ENCODE measurements at places on chromosomes 7 and 10.
A peak's percentile ranks its signal among the peaks of the same experiment; 100 is the strongest.

DNA sequence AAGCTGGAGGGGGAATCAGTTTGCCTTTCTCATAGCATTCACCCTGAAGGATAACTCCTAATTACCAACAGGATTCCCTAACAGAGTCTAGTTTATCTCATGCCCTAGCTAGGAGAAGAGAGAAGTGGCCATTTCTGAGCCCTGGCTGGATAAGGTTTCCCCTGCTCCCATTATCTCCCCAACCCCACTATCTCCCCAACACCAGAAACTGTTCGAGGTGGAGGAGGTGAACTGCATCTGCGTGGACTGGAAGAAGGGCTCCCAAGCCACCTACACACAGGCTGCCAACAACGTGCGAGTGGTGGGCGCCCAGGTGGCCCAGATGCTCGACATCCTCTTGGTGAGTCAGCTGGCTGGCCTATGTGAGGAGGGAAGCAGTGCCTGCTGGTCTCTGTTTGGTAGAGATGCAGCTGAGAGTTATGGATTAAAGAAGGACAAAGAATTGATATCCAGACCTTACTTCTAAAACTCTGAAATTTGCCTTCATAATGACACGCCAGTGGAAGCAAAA is 3.8 kb downstream of the PNLIPRP1 start:
- no peak for DNase-seq

- no peak for DNase-seq
Observed at GRCh38 chr7:93262535-93262934, 30.4 kb downstream of the VPS50 start.

DNA sequence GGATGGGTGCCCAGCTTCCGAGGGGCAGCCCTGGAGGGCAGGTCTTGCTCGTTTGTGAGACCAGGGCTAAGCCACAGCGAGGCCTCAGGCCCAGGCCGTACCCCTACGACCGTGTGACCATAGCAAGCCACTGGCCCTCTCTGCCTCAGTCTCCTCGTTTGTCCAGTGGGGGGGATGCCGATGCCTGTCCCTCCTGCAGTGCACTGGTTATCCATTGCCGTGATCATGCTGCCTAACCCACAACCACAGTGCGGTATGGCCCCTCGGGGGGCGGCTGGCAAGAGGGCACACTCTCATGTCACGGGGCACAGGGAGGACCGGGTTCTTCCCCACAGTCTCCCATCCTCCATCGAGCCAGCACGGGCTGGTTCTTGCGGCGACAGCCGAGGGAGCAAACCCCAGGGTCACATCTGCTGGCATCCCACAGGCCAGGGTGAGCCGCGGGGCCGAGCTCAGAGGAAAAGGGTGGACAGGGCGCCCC is 80.5 kb downstream of the ELFN1 start:
- no peak for DNase-seq

DNA sequence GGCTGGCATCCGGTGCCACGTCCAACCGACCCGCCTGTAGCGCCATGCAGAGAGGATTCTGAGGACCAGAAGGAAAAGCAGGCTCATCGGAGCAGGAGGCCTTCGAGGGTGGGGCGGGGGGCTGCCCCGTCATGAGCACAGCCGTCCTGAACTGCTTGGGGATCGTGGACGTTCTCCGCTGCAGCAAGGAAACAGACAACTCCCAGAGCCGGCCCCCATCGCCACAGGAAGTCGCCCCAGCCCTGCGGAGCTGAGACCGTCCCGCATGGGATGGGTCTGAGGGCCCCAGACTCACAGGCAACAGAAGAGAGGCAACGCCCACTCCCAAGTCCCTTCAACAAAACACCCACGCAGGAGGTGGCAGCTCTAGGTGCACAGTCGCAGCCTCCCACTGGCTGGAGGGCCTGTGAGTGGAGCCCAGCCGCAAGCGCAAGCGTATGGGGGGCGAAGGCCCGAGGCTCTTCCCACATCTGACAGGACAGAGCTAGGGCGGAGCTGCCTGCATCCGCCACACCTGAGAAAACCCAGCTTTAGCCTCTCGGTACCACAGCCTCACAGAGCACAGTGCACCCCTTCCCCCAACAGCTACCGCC is 64.7 kb upstream of the TNRC18 start:
- no peak for DNase-seq

DNA sequence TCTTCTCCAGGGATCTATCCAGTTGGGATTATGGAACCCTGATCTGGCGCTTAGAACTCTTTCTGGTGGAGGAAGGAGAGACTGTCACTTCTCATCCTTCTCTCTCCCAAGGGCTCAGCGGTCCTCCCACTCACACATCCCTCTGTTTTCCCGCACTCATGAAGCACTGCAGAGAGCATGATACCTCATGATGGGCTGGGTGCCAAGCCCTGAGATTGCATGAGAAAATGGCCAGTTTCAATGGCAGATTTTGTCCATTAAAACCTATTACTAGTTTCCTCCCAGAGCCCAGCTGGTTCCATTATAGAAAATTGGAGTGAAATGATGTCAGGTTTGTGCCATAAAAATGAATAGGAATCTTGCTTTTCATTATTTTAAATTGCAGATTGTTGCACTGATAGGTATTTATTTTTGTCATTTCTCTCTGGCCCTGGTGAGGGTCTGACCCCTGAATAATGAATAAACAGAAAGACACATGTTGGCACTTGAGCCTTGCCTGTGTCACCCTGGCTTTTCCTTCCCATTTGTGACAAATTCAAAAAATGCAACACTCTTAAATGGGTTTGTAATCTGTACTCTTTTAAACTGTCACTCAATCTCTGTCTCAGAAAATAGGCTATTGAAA is 1151.1 kb downstream of the TYW1 start:
- no peak for DNase-seq

DNA sequence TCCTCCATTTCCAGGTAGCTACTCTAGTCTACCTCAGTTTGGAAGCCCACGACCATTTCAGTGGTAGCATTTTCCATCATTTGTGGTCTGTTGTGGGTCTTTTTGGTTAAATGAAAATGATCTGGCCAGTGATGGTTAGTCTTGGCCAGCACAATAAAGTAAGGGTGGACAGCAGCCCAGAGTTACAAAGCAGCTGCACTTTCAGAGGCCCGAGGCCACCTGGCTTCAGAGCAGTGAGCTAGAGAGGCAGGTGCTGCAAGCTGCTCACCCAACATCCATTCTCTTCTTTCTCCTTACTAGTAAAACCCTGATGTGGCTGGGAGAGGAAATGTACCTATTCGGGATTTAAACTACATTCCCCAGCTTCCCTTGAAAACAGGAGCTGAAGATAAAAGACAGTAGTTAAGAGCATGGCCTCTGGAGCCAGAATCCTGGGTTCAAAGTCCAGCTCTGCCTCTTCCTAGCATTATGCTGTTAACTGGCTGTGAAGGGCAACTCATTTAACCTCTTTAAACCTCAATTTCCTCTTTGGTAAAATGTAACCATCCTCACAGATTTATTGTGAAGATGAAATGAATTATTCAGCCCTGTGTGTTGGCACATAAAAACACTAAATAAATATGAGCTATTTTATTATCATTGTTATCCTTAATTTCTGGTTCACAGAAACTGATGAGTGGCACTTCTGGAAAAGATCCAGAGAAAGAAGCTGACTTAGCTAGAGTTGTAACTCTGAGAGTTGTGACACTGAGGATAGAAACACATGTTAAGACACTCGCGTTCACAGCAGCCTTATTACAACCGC is 517.4 kb downstream of the PARD3 start:
- no peak for DNase-seq

- DNase-seq = no peak
Observed at GRCh38 chr10:53453196-53453595, 680.6 kb upstream of the MBL2 start.

DNA sequence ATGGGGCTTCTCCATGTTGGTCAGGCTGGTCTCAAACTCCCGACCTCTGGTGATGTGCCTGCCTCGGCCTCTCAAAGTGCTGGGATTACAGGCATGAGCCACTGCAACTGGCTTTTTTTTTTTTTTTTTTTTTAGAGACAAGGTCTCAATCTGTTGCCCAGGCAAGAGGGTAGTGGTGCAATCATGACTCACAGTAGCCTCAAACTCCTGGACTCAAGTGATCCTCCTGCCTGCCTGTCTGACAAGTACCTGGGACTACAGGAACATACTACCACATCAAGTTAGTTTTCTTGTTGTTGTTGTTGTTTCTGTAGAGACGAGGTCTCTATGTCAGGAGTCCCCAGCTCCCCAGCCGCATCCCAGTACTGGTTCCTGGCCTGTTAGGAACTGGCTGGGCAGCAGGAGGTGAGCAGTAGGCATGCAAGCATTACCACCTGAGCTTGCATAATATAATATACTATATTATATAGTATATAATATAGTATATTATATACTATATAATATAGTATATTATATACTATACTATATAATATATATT is 55.7 kb downstream of the TPK1 start:
- DNase-seq = no peak

GRCh38 chr7:141704112-141704511 is 2.1 kb upstream of the DENND11 start:
- no peak for DNase-seq

DNA sequence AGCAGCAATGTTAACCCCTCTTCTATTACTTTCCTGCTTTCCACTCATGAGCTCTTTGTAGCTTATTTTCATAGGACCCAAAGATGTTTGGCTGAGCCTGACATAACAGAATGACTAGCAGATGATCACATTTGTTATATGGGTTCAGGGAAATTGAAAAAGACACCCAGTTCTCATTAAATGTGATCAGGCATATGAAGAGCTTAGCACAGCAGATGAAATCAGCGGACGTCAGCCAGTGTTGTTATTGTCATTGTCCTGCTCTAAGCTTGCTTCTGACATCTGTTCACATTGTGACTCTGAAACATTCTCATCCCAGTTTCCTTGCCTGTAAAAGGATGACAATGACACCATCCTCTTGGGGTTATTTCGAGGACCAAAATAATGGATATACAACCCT is 43.5 kb downstream of the FAM241B start:
- DNase-seq = no peak

- peak; percentile 27 for DNase-seq
Observed at GRCh38 chr7:121329191-121330052, 622 bp downstream of the WNT16 start.

DNA sequence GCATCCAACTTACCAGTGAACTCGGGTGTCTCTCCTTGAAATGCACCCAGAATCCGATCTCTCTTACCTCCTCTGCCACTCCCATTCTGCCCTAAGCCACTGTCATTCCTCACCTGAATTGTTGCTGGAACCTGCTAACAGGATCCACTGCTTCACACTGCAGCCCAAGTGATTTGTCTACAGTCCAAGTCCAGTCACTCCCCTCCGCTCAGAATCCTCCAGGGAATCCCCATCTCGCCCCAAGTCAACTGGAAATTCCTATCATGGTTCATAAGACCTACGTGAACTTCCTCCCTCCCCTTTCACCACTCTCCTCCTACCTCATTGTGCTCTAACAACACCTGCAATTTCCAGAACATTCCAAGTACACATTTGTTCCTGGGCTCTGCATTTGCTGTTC is 91.3 kb downstream of the SCRN1 start:
- no peak for DNase-seq

DNA sequence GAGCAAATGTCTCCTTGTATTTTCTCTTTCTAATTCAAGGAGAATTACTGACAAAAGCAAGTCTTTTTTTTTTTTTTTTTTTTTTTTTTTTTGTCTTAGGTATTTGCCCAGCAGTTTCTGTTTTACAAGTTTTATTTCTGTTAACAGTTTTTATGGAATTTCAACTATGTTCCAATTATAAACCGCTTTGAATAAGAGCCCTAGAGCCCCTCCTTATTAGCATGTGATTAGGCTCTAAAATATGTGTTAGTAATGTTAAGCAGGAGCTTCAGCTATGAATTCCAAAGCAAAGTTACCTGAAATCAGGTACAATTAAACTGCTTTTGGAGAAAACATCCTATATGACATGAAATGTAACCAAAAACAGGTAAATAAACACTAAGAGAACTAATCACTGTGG is 997.0 kb upstream of the POT1 start:
- DNase-seq = no peak

- no peak for DNase-seq
Observed at GRCh38 chr10:117226813-117227451, 14.0 kb upstream of the SLC18A2 start.

DNA sequence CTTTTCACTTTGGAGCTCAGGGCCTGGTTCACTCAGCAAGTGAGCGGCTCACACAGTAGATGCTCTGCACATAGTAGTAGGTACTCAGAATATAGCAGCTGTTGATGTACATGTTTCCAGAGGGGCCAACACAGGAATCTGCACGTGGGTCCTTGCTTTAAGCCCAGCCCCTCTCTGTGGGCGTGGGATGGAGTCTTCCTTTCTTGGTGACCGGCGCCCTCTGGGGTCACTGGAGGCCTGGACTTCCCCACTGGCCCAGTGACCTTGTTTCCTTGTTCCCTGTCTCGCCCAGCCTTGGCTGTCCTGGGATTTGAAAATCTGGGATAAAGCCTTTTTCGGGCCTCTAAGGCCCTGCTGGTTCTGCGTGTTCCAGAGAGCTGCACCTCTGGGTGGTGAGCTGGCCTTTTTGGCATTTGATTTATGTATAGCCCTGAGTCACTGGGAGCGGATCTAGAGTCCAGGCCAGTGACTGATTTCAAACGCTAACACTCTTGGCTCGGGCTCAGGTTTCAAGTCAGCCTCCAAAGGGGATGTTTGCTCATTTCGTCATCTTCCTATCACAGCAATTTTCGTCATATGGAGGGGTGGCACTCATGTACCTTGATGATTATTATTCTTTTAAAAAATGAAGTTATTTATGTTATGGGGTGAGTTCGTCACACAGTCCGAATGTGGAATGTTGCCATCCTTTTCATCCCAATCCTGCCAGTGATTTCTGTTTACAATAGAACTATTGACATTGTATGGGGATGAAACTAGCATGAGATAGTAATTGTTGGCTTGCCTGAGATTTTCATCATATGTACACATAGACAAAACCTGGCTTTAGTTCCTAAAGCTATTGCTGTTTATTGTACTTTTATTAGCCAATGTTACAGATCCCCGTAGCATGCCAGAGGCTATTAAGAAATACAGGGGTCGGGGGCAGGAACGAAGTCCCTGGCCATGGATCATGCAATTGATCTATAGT is 65.5 kb downstream of the CUX1 start:
- no peak for DNase-seq

DNA sequence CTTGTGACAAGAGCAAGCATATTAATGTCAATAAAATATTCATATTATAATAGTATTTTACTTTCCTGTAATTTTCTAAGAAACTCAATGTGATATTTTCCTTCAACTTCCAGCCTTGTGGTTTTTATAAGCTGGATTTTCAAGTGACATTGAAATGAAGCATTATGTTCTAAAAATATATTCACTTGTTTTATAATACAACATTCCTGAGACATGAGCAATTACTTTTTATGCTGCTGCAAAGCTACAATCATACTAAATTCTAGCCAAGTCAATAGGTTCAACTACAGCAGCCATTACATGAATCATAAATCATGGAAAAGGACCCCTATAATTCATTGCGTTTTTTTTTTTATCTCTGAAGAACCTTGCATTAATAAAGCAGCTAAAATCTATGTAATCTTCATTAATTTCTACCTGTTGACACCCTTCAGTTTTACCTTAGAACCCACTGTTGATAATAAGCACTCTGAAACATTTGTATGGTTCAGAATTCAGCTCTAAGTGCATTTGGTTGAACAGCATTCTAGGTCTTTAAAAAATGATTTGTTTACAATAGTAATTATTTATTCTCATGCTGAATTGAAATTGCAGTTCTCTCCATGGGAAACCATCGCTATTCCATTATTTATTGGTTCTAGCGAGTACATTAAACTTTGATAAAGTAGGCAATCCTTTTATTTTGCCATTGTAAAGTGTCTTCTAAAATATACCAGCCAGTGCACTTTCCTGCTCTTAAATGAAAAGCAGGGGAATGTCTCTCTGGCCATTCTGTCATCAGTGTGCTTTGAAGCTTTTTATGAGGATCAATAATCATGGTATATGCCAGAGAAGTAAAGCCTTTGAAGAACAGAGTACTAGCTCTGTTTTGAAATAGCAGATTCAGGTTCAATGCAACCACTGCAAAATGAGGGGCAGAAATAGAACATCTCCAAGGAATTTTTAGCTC is 132.6 kb downstream of the GNAT3 start:
- DNase-seq = no peak
